Psoas muscle (tissue), 8 donors: ENCODE measurements at places on chromosomes 12 and 14. TPM values are rescaled to one million over a fixed set of nuclear protein-coding genes. Genes with fewer than 3 reads are reported as not detected.

The CHFR gene
- total RNA-seq, result 9.3 TPM

The CLEC4C gene
- total RNA-seq, result not detected

The GPRC5A gene
- total RNA-seq, result 0.99 TPM

The BDKRB2 gene
- total RNA-seq, result 0.56 TPM

The EPYC gene
- not detected for total RNA-seq

The HOXC12 gene
- total RNA-seq, result not detected

The DENND5B gene
- 13.6 TPM for total RNA-seq
